ENCODE measurements at places on chromosomes 16 and 17. TPM values are rescaled to one million over a fixed set of nuclear protein-coding genes. Genes with fewer than 3 reads are reported as not detected.
A peak's percentile ranks its signal among the peaks of the same experiment; 100 is the strongest.

- H3K4me3 ChIP-seq, result no peak within 1 kb of the TSS
- H3K4me1 ChIP-seq, result peaks cover 32% of the 10 kb centered on the region
- H3K27me3 ChIP-seq, result no peaks in the 10 kb centered on the region
- H3K27ac ChIP-seq, result peak within 1 kb of the TSS; percentile 48
- DNase-seq, result no peak
These were observed at the start of gene BRICD5 for GRCh38 chr16:2210386-2211365. Gene BRICD5 (minus strand): TSS chr16:2210863. CDS start chr16:2210833, 30 bp downstream.

GSDMA gene
- total RNA-seq, result not detected

CRYBA1 gene
- not detected for total RNA-seq

GRCh38 chr16:72197545-72197944 is 25.6 kb upstream of the PMFBP1 start:
- no peak overlapping the region for H3K4me3 ChIP-seq
- no peaks in the 10 kb centered on the region for H3K36me3 ChIP-seq
- H3K27me3 ChIP-seq, result no peaks in the 10 kb centered on the region
